ENCODE measurements at places on chromosomes 5 and 9.

DNA sequence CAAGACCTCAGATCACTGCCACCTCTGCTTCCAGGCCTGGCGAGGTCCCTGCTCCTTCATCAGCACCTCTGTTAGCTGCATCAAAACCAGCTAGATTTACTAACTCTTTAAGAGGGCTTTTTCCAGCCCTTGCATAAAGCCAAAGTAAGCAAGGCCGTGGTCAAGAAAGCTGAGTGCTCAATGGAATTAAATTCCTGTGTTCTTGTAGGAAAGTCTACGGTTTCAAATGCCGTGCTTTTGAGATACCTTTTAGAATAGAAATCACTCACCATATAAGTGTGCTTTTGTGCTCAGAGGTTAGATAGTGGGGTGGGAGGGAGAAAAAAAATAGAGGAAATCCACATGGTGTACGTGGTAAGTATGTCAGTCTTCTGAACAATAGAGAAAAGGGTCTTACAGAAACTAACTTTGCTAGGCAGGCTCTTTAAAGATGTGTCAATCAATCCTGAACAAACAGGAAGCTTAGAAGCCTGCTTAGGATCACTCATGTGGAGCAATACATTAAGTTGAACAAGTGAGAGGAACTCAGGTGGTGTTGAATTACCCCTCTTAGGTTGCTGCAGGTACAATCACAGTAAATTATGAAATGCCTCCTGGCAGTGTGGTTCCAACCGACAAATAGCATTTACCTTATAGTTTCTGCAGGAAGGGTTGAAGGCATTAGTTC, 79.7 kb downstream of the SEMA6A start:
- no peak for DNase-seq

- no peak for DNase-seq
Measured at GRCh38 chr5:173208296-173208695, 26.7 kb downstream of the NKX2-5 start.

DNA sequence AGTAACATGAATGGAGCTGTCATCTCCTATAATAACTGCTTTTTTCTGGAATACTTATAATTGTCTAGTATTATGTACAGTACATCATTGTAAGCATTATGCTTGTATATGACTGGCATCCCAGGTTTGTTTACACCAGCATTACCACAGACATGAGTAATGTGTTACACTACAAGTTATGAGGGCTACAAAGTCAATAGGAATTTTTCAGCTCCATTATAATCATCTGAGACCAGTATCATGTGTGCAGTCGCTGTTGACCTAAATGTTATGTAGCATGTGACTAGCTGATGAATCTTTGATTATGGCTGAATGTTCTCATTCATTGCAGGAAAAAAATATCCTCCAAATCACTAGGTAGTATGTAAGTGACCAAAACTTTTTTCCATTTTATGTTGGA, 2.2 kb downstream of the ZCCHC9 start:
- DNase-seq, result no peak

- no peak for DNase-seq
Measured at GRCh38 chr9:71920456-71921189, 9.2 kb downstream of the C9orf85 start.

Measured in activated CD8-positive, alpha-beta memory T cell treated with anti-CD3 and anti-CD28 coated beads, Interleukin-2, amount 50 U/mL, for 48 hours (primary cell).